Right ventricle myocardium inferior (tissue), 1 donor: ENCODE measurements at places on chromosomes 13 and 19. TPM values are rescaled to one million over a fixed set of nuclear protein-coding genes. Genes with fewer than 3 reads are reported as not detected.

OR2Z1 gene
- not detected for total RNA-seq

RXFP2 gene
- total RNA-seq = not detected

CNFN gene
- total RNA-seq = 0.87 TPM

DCLK1 gene
- total RNA-seq = 19.3 TPM

MEX3D gene
- total RNA-seq = 9.6 TPM
